NCI-H187 treated with DMSO at 0.1 percent for 48 hours (cell line): ENCODE measurements at places on chromosomes 12 and 14.

GRCh38 chr14:92510972-92511371 is 2.6 kb upstream of the RIN3 start:
- no peak for DNase-seq

- no peak for DNase-seq
Measured at GRCh38 chr12:24738441-24738840, 210.5 kb downstream of the BCAT1 start.

GRCh38 chr14:40841886-40842285 is 764.8 kb upstream of the LRFN5 start:
- DNase-seq: no peak

GRCh38 chr12:89235189-89235993 is 116.9 kb downstream of the DUSP6 start:
- DNase-seq: no peak

DNA sequence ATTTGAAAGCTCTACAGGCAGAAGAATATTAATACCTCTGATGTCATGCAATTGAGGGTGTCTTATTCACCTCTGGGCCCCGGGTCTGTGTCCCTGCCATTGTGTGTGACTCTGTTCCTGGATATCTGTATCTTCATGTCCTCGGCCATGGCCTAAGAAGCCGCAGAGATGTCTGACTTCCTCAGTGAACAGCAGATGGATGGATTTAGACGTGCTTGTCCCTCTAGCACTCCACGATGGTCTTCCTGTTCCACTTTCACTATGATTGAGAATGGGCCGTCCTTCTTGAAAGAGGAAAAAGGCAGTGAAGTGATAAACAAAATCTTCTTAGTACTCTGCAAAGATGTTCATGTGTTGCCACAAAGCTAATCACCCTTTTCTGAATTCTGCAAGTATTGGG is 217.4 kb downstream of the SLC41A2 start:
- no peak for DNase-seq

GRCh38 chr12:130563323-130563722 is 152.8 kb downstream of the RIMBP2 start:
- DNase-seq: peak; percentile 14

GRCh38 chr14:95518045-95518751 is 1.7 kb upstream of the SYNE3 start:
- DNase-seq: no peak

- DNase-seq: no peak
Measured at GRCh38 chr14:75182821-75183220, 6.4 kb upstream of the TMED10 start.

DNA sequence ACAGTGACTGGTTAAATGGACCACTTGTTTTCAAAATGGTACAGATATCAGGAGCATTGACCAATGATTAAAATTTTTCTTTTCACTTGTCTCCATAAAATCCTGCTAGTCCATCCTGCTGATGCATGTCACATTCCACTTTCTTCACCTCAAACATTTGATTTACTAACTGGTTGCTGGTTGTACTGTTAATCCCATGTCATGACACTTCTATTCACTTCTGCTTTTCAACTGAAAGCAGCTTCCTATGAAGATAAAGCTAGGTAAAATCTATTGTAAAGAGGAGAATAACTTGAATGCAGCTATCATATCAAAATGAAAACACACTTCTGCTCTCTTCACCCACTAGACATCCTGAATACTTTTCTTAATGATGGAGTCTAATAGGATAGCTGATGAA is 149.6 kb upstream of the OTX2 start:
- DNase-seq: no peak

- DNase-seq: no peak
Measured at GRCh38 chr12:105832806-105833205, 305.9 kb downstream of the NUAK1 start.

GRCh38 chr14:24978862-24979724 is 70.9 kb downstream of the STXBP6 start:
- DNase-seq: no peak

DNA sequence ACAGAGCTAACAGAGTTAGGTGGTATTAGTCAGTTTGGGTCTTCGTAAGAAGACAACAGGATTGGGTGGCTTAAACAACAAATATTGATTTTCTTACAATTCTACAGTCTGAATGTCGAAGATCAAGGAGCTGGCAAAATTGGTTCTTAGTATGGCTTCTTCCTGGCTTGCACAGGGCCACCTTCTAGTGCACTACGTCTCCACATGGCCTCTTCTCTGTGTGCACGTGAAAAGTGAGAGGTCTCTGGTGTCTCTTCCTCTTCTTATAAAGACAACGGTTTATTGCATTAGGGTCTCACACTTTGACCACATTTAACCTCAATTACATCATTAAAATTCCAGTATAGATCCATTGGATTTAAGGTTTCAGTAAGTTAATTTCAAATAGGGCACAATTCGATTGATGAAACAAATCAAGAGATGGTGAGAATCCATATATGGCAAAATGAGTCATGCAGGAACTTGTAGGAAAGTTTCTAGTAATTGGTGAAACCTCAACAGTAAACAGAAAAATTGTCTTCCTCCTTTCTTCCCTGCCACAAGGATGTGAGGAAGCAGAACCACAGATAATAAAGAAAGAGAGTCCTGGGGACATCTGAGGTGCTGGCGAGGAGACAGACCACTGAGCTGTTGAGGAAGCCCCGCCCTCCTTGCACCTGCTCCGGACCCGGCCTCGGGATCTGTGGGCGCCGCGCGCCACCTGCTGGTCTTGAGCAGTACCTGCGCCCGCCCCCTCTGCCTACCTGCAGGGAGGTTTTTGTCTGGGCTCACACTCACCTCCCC is 846.7 kb downstream of the TMEM121 start:
- DNase-seq: peak; percentile 64

- no peak for DNase-seq
Measured at GRCh38 chr14:32417956-32418552, 89.0 kb downstream of the AKAP6 start.

GRCh38 chr14:58815794-58816193 is 178.0 kb downstream of the DACT1 start:
- DNase-seq: no peak

- no peak for DNase-seq
Measured at GRCh38 chr14:73753124-73753886, 39.1 kb upstream of the PNMA1 start.

GRCh38 chr12:96250119-96250685 is 56.0 kb downstream of the ELK3 start:
- no peak for DNase-seq

DNA sequence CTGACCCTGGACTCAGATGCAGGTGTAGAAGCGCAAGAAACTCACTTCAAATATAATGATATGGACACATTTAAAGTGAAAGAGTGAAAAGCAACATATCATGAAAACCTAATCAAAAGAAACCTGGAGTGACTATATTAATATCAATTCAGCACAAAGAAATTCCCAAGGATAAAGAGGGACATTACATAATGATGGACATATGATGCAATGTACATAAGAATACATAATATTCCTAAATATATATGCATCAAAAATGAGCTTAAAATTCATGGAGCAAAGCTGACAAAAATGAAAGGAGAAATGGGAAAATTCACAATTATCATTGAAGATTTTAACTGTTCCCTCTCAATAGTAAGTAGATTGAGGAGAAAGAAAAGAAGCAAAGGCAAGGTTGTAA is 24.6 kb downstream of the PTPRR start:
- no peak for DNase-seq

GRCh38 chr12:131383741-131384543 is 326.9 kb upstream of the SFSWAP start:
- no peak for DNase-seq

GRCh38 chr12:121095544-121096198 is 37.0 kb upstream of the P2RX7 start:
- no peak for DNase-seq

- no peak for DNase-seq
Measured at GRCh38 chr14:22391908-22392565, 197.0 kb downstream of the DAD1 start.

- DNase-seq: no peak
Measured at GRCh38 chr14:97921296-97921695, 1124.1 kb downstream of the VRK1 start.

- DNase-seq: no peak
Measured at GRCh38 chr12:64808110-64808509, 16.3 kb upstream of the TBC1D30 start.

- DNase-seq: no peak
Measured at GRCh38 chr14:71741241-71741640, 191.0 kb upstream of the RGS6 start.
